ENCODE measurements at places on chromosomes 6 and 20. TPM values are rescaled to one million over a fixed set of nuclear protein-coding genes. Genes with fewer than 3 reads are reported as not detected.

Gene TBX18
- total RNA-seq, result 64.1 TPM

Gene MPIG6B
- total RNA-seq, result not detected

Gene TRIM40
- total RNA-seq, result not detected

Gene GNAS-AS1
- 1.5 TPM for total RNA-seq

Gene FILIP1
- under 0.01 TPM for total RNA-seq

Gene MYH7B
- total RNA-seq, result 0.36 TPM

Gene CTCFL
- total RNA-seq, result not detected

Gene ADGRG6
- total RNA-seq, result 0.36 TPM

Gene TAAR6
- total RNA-seq, result not detected

Gene GFRA4
- not detected for total RNA-seq

Gene SYCP2L
- 0.36 TPM for total RNA-seq

Gene SRSF12
- under 0.01 TPM for total RNA-seq

Gene MUC21
- not detected for total RNA-seq

Gene TOX2
- total RNA-seq, result 0.88 TPM

Gene PTCRA
- not detected for total RNA-seq

Gene RNF39
- total RNA-seq, result not detected

Gene CBFA2T2
- total RNA-seq, result 11.2 TPM

Gene BPI
- not detected for total RNA-seq

Gene PRICKLE4
- total RNA-seq, result not detected

Gene PRSS16
- not detected for total RNA-seq

Gene PRR18
- total RNA-seq, result 0.29 TPM

Gene MCCD1
- not detected for total RNA-seq

Gene PGC
- not detected for total RNA-seq

Gene ACTL10
- total RNA-seq, result 2.2 TPM

Gene ADGB
- not detected for total RNA-seq

Gene CST1
- not detected for total RNA-seq

Gene MOXD1
- 19.5 TPM for total RNA-seq

Gene FERMT1
- total RNA-seq, result 2.1 TPM

Gene SLC17A1
- total RNA-seq, result not detected

Measured in osteoblast (primary cell).